ENCODE measurements at places on chromosomes 7 and 10.

DNA sequence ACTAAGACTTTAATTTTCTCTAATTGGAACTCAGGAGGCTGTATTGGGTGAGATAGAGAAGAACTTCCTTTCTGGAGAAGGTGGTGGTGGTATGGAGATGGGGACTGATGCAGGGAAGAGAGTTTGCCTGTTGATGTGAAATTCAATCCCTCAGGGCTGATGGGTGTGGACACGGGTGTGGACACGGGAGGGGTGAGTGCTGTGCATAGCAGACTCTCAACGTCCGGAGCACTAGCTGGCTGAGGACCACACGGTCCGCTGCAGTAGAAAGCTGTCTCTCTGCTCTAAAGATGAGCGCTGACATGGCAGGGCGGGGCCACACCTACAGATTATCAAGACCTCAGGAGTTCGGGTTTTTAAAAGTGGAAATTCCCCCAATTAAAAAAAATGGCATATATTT lies 148.5 kb upstream of the PITRM1 start:
- no peak for DNase-seq

DNA sequence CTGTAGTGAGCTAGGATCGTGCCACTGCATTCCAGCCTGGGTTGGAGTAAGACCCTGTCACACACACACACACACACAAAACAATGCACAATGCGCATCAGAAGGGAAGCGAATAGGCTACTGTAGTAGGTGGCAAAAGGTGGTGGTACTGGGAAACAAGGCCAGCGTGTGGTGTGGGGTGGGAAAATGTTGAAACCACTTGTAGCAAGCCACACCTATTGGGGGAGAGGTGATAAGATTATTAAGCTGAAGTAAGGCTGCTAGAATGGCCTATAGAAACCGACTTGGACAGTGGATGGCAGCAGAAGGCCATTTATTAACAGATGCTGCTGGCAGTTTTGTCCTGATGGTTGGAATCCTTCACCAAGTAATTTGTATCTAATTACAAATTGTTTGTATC lies 7.2 kb upstream of the CHCHD1 start:
- no peak for DNase-seq

DNA sequence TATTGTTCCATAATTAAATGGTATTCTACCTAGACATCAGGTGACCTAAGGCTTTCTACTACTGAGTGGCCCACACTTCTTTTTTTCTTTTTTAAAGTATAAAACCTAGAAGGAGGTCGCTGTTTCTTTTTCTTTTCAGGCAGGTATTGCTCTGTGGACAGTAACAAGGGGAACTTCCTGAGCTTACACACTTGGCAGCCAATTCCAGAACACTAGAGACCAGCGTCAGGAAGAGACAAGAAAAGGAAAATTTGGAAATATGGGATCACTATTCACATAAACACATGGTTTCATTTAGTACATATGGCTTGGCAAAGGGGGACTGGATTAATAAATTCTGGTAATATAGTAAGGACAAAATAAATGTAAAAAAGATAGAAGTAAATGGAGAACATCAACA lies 141.9 kb downstream of the RSU1 start:
- DNase-seq: no peak

DNA sequence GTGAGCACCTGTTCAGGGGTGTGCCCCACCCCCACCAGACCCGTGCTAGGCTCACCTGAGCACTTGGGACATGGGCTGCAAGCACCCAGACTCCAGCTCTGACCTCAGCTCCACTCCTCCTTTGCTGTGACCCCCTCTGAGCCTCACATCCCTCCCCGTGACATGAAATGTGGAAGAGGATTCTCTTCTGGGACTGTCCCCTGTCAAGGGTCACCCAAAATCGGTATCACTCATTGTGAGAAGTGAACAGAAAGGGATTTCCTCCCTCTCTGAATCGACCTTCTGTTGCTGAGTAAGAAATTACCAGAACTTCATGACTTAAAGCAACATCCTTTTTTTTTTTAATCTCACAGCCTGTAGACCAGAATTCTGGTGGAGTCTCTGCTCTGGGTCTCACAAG lies 6.2 kb upstream of the CHST15 start:
- DNase-seq: no peak

DNA sequence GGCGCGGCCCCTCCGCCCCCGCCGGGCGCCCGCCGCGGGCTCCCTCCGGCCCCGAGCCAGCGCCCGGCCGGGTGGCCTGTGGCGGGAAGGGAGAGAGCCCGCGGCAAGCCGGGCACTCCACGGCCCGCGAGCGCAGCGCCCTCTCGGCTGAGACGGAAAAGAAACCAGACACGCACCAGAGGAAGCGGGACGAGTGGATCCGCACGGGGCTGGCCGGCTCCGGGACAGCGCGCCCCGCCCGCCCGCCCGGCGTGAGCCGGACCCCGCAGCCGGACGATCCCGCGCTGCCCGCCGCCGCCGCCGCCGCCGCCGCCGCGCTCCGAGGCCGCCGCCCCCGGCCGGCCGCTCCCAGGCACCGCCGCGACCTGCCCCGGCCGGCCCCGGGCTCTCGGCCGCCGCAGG lies 300 bp downstream of the ARHGAP21 start:
- no peak for DNase-seq

- DNase-seq: no peak
These were observed 190.6 kb downstream of the PARD3 start for GRCh38 chr10:34624323-34625153.

DNA sequence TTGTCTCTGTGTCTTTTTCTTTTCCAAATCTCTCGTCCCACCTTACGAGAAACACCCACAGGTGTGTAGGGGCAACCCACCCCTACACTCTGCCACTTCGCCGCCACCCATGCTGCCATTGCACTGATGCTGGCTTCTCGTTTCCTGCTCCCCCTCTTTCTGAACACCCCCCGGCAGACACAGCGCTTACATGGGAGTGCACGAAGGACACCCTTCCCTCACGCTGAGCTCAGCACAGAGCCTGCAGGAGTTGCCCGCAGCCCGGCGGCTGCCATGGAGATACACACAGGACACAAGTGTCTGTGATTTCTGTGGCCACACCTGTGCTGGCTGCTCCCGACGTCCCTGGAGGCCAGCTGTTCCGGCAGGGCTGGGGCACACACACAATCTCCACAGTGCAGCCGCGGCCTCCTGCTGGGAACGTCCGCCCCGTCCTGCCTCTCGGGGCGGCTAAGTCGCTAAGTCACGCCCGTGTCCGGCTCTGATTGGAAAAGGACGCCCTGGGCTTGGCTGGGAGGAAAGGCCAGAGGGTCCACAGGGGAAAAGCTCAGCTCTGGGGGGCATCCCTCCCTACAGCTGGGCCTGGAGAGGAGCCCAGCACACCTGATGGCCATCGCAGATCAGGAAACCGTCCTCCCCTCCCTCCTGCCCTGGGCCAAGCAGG lies 349.8 kb downstream of the PTPRN2 start:
- DNase-seq: no peak

- no peak for DNase-seq
These were observed 10.8 kb upstream of the SLC29A3 start for GRCh38 chr10:71308244-71308643.

GRCh38 chr10:71998840-71999194 lies 34.6 kb downstream of the CHST3 start:
- DNase-seq: no peak

- DNase-seq: no peak
These were observed 12.7 kb downstream of the CHN2 start for GRCh38 chr7:29207162-29207801.

GRCh38 chr7:5699467-5700384 lies 81.7 kb downstream of the RNF216 start:
- no peak for DNase-seq

- no peak for DNase-seq
These were observed 776 bp downstream of the TMEM184A start for GRCh38 chr7:1555046-1555812.

- DNase-seq: no peak
These were observed 1.5 kb downstream of the MET start for GRCh38 chr7:116673457-116673865.

- DNase-seq: no peak
These were observed 175.5 kb downstream of the SUGCT start for GRCh38 chr7:40310258-40310657.

DNA sequence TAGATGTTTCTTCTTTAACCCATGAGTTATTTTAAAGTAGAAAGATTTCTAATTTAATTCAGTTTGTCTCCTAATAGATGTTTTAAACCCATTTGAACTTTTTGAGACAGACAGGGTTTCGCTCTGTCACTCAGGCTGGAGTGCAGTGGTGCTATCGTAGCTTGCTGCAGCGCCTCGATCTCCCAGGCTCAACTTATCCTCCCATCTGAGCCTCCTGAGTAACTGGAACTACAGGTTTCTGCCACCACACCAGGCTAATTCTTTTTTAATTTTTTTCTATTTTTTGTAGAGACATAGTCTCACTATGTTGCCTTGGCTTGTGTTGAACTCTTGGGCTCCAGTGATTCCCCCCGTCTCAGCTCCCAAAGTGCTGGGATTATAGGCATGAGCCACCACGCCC lies 53.0 kb upstream of the RAB18 start:
- no peak for DNase-seq

GRCh38 chr10:63093227-63093626 lies 39.9 kb upstream of the NRBF2 start:
- no peak for DNase-seq

DNA sequence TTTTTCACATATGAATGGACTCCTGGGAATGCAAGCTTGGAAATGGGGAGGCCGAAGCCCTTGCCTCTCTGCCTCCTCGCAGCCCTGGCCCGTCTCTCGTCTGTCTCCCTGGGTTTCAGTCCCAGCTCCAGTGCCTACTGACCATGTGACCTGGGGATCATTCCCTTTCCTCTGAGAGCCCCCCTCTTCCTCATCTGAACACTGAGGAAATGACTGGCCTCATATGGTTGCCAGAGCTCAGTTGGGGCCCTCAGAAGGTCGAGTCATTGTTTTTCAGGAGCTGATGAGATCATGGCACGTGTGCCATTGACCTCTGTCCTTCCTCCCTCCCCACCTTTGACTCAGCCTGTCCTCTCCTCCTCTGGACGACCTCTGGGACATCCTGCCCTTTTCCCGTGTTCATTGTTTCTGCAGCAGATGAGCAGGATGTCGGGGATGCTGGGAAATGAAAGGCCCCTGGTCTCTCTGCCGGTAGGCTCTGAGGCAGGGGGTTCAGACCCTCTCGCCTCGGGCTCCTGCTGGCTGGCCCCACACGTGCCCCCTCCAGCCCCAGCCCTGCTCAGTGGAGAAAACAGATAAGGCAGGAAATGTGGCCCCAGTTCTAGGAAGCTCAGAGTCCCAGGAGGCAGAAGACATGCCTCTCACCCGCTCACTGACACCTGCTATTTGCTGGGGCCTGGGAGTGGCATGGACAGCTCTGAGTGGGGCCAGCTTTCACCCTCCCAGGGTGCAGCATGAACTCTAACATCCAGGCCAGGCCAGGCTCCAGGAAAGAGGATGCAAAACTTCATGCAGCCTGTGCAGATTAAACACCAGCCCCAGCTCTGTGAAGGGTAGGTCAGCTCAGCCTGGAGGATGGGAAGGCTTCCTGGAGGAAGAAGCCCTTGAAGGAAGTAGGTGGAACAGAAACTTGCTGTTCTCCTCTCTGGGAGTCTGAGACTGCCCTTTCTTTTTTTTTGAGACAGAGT lies 8.3 kb upstream of the PPP1R35 start:
- no peak for DNase-seq

DNA sequence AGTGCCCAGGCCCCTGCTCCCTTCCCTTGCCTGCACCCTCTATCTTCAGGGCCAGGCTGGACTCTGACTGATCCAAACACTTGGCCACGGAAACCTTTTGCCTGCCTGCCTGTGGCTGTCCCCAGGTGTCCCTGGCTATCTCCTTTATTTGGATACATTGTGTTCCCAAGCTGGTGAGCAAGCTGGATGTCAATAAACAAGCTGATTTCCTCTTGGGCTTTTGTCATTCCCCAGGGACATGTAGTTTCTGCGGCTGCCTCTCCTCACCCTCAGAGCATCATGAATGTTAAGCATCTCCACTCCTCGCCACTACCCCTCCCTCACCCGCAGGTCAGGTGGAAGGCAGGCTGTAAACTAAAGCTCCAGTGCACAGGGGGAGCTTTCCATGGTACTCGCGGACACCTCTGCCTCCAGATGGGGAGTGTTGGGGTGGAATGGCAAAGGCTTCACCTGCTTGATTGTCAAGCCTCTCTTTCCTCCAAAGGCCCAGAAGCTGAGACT lies 6.9 kb downstream of the GHRHR start:
- DNase-seq: no peak

DNA sequence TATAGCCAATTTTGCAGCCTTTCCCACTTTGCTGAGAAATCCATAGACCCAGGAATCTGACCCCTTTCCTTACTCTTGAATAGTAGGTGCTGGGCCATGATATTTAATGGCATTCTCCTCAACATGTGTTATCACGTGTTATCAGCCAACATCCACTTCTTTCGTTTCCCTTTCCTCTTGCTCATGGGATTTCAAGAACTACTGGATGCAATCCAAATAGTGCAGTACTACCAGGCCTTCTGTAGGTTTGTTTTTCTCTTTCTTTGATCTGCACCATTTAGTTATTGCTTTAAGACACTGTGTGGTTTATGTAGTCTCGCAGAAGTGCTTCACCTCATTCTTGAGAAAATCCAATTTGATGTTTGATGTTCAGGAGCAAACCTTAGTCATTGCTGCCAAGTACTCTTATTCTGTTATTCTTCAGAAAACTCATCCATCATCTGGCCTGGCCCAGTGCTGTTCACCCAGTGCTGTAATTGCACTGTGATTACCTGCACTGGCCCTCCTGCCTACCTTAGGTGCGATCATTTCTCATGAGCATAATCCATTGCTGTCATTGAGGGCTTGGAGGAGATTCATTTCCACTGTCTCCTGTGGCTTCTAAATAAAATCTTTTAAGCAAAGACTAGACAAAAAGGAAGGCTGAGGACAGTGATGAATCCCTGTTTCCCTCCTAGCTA lies 315.3 kb downstream of the BMPER start:
- no peak for DNase-seq

DNA sequence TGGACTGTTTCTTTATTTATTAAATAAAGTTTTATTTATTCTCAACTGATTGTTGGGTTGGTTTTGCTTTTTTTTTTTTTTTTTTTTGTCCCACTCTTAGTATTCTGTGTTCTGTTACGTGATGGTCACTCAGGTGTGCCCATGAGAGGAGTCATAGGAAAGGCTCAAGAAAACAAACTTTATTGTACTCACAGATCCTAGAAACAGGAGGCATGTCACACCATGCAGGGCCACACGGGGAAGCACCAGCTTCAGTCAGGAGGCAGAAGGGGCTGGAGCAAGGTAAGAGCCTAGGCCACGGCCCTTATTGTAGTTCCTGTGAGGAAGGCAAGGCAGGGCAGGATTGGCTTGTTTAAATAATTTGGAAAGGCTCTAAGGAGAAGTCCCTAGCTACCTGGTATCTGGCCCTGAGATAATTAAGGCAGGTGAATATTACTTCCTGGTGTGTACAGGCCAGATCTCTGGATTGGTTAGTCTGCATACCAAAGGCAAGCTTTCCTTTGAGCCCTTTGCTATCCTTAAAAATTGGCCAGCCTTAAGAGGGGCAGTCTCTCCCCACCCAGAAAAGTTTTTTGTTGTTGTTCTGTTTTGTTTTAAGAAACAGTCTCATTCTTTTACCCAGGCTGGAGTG lies 8.3 kb downstream of the ATOH7 start:
- DNase-seq: no peak

DNA sequence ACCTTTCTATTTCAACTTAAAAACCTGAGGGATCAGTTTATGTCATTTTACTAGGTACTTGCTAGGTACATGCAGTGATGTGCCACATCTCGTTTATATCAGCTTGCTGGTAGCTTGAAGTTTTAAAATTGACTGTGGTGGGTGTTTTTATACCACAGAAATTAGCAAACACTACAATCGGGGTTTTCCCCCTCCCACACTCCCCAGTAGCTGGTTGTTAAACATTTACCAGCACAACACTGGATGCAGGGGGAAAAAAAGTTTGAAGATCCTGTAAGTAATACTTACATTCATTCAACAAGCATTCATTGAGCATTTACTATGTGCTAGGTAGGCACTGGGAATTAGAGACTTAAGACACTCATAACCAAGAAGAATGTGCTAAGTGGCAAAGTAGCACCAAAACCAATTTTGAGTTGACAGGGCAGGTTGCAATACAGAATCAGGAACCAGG lies 32.6 kb downstream of the USP6NL start:
- DNase-seq: no peak
